ENCODE measurements at places on chromosomes 7 and 10.

DNA sequence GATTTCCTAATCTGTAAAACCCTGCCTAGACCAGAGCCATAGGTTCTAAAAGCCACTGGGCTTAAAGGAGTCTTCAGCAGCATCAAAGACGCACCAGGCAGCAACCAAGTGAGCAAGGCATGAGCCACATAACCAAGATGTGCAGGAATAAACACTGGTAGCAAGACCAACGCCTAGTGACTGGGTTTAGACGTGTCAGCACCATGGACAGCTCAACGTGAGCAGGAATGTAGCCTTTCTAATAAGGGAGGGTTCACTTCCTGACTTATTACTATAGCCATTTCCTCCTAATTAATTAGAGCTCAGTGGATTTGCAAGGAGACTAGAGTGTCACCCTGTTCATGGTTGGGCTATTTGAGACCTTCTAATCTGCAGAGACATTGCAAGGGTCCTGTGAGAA, 223.7 kb downstream of the LHFPL3 start:
- DNase-seq, result peak; percentile 25

DNA sequence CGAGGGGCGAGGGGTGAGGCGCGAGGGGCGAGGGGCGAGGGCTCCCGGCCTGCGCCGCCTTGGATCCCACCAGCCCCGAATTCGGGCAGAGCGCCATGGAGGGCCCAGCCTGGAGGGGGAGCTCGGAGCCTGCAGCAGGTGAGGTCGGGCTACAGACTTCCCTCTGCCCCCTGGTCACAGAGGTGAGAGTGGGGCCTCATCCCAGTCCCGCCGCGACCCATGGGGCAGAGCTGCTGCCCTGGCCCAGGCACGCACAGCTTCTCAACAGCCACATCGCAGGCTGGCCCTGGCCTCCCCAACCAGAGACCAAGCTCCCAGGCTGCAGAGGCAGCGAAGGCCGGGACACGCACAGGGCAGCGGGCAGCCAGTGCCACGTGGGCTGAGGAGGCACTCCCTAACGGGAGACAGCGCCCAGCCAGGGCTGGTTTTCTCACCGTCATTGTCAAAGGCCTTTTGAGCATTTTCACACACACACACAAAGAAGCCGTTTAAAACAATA, 191.8 kb downstream of the PTPRN2 start:
- no peak for DNase-seq

DNA sequence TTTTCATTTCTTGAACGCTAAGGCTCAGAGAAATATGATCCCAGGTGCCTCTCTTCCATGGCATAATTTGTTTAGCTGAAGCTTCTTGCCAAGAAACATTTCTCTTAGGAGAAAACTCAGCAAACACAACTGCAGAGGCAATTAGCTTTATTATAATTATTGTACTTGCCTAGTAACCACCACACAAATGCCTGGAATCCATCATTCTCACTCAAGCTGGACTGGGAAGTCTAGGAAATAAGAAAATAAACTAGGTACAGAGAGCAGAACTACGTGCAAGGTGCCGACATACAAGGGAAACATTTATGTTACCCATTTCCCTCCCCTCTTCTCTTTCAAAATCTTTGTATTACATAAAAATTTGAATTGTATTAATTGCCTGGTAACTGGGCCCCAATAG, 15.1 kb downstream of the SLC35B4 start:
- no peak for DNase-seq

DNA sequence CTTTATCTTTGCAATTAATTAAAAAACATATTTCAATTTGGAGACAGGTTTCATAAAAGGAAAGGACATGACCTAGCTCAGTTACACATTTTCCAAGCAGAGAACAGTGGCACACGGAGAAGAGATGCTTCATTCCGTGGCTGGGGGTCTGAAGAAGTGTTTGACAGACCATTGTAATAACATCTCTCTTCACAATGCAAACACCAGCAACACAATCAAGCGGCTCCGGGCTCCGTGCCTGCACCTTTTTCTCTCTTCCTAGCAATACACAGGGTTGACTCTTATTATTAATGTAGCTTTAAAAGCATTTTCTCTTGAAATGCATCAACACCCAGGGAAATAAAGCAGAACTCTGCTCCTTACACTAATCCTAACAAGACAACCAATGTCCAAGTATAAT, 261.0 kb upstream of the AOAH start:
- no peak for DNase-seq

GRCh38 chr10:122390271-122390670, 15.8 kb downstream of the PLEKHA1 start:
- DNase-seq, result no peak

DNA sequence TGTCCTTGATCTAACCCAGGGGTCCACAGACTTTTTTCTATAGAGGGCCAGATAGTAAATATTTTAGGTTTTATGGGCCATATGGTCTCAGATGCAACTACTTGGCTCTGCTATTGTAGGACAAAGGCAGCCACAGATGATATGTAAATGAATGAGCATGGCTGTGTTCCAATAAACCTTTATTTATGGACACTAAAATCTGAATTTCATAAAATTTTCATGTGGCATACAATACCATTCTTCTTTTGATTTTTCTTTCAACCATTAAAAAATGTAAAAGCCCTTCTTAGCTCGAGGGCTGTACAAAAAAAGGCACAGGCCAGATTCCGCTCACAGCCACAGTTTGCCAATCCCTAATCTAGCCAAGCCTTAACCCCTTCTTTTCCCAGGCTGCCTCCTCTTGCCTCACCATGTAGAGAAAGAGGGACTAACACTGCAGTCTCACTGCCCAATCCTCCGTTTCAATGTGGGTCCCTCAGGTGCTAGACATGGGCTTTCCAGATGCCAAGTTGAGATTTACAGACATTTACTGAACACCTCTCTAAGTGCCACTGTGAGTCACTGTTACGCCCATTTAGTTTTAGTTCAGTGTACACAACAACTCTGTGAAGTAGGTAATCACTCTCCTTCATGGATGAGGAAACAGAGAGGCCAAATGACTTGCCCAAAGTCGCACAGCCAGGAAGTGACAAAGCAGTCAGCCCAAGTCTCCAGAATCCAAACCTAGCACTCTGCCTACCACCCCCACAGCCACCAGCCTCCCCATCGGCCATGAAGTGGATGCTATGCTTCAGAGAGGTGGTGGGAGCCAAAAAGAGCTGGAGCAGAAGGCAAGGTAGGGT, 132.6 kb upstream of the PDLIM1 start:
- peak; percentile 49 for DNase-seq
